ENCODE measurements at places on chromosomes 6 and 20.

- no peak for DNase-seq
These were observed 475.3 kb upstream of the JARID2 start for GRCh38 chr6:14770572-14770971.

DNA sequence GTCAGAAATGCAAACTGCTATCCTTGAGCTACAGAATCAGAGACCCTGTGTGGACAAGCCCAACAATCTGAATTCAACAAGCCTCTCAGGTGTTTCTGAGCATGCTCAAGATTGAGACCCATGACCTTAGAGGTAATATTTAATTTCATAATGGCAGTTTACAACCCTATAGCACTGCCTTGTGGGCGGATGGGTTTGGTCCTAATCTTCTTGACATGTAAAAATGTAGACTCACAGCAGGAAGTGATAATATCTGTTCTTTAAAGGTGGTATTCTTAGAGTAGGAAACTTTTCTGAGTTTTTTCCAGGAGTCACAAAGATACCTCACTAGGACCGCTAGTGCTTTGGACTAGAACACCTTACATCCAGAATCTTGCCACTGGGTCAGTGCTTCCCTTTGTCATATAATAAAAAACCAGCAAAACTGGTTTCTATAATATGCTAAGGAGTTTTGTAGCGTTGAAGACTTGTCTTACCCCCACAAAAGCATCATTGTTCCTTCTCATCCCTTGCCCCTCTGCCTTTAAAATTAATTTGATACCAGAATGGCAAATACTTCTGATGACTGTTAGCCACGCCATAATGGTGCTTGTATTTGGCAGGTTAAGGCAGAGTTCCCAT lies 52.6 kb downstream of the E2F3 start:
- DNase-seq, result no peak

DNA sequence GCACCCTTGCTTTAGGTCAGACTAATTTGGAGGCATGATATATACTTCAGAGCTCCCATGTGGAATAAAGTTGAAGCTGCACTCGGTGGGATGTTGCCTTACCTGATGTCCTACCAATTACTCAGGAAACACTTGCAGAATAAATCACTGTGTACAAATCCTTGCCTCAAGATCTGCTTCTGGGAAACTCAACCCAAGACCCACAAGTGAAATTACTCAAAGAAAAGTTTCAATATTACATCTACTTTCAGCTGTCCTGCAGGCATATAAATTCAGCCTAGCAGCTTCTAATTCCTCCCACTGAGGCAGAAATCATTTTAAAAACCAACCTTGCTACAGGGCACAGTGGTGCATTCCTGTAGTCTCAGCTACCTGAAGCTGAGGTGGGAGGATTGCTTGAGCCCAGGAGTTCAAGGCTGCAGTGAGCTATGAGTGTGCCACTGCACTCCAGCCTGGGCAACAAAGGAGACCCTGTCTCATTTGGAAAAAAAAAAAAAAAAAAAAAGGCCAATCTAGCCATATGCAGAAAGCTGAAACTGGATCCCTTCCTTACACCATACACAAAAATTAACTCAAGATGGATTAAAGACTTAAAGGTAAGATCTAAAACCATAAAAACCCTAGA lies 20.7 kb upstream of the DCDC2 start:
- no peak for DNase-seq

GRCh38 chr6:92139601-92140000 lies 1279.8 kb downstream of the EPHA7 start:
- DNase-seq, result no peak

GRCh38 chr6:154432533-154433476 lies 76.2 kb upstream of the IPCEF1 start:
- no peak for DNase-seq

DNA sequence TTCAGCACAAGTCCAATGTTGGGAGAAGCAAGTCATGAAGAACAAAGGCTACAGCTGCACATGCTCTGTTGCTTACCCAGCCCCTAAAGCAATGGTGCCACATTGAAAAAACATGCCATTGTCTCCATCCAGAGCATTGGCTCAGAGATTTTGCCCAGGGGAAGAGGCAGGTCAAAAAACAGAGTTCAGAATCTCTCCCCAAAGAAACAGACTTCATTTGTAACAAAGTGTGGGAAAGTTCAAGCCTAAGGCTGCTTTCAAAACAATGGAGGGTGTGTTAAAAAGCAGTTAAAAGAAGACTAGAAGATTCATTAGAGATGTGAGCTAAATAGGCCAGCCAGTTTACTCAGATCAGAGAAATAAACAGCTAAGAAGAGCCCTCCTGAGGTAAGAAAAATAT lies 63.6 kb downstream of the DZANK1 start:
- no peak for DNase-seq

GRCh38 chr20:18390201-18390600 lies 76.6 kb downstream of the DZANK1 start:
- no peak for DNase-seq

GRCh38 chr6:132446141-132446854 lies 45.0 kb upstream of the MOXD1 start:
- no peak for DNase-seq

DNA sequence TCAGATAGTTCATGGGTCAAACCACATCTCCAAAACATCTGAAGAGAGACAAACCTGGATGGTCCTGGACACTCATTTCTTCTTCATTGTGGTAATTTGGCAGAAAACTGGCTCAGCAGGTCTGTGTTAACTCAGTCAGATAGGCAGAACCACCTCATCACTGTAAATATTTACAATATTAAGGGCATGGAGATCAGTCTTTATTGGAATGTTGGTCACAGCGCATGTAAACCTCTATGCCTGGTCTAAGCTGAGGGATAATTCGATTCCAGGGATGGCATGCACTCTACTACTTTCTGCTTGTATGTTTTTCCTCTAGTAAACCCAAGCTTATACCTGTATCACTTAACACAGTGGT lies 4.0 kb upstream of the TBC1D7 start:
- DNase-seq, result no peak

GRCh38 chr6:150537893-150538292 lies 61.8 kb upstream of the PLEKHG1 start:
- no peak for DNase-seq

GRCh38 chr6:138572167-138572875 lies 73.0 kb upstream of the NHSL1 start:
- no peak for DNase-seq

- DNase-seq, result no peak
These were observed 210.4 kb downstream of the CENPW start for GRCh38 chr6:126550323-126550722.

- DNase-seq, result no peak
These were observed 62.6 kb downstream of the NRSN1 start for GRCh38 chr6:24188578-24189080.

DNA sequence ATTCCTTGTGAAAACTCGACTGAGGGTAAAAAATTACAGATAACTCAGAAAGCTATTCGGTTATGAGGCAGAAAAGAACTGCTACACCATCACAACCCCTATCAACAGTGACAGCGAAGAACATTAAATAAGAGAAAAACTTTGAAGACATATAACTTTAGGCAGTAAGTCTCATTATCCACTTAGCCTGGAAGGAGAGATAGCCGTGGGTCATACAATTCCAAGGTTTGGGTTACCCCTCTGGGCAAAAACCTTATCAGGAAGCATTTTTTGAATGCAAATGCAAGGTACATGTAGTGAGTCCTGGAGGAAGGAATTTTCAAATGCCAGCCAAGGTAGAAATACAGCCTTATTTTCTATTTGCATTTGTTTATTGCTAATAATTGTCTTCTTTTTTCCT lies 129.8 kb downstream of the FLRT3 start:
- no peak for DNase-seq

- DNase-seq, result no peak
These were observed 188.5 kb downstream of the ZNF217 start for GRCh38 chr20:53405139-53405538.

- DNase-seq, result no peak
These were observed 112.9 kb upstream of the PDE7B start for GRCh38 chr6:135738636-135739035.

- no peak for DNase-seq
These were observed 91.2 kb downstream of the RTN4IP1 start for GRCh38 chr6:106538145-106538544.

- no peak for DNase-seq
These were observed 490.8 kb downstream of the CBLN4 start for GRCh38 chr20:55514531-55514930.

- DNase-seq, result no peak
These were observed 455.1 kb downstream of the CDC5L start for GRCh38 chr6:44842616-44843015.

- no peak for DNase-seq
These were observed 589.4 kb downstream of the RFPL4B start for GRCh38 chr6:112936504-112936903.

DNA sequence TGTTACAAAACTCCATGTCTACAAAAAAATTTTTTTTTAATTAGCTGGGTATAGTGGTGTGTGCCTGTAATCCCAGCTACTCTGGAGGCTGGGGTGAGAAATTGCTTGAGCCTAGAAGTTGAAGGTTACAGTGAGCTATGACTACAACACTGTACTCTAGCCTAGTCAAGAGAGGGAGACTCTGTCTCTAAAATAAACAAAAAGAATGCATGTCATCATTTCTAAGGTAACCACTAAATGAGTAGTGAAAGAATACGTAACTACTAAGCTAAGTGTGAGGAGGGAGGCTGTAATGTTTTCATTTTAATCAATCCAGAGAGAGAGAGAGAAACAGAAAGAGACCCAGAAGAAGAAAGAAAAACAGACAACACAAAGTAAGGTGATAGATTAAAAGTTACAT lies 9.9 kb downstream of the SYCP2 start:
- DNase-seq, result no peak

DNA sequence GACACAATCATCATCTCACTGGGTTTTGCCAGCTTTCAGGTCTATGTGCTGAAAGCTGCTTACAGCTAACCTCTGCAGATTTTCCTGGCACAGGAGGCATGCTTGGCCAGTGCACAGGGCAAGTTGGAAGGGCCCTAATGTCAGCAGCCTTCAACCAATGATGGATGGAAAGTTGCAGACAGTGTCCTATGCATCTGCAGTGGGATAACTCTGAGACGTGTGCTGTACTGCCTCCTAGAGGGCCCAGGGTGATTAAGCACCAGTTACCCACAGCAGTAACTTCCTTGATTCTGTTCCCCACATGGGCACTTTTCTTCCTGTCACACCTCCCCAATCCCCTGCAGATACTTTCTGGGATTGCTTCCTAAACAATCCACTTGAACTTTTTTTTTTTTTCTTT lies 38.6 kb downstream of the OVOL2 start:
- peak; percentile 8 for DNase-seq

DNA sequence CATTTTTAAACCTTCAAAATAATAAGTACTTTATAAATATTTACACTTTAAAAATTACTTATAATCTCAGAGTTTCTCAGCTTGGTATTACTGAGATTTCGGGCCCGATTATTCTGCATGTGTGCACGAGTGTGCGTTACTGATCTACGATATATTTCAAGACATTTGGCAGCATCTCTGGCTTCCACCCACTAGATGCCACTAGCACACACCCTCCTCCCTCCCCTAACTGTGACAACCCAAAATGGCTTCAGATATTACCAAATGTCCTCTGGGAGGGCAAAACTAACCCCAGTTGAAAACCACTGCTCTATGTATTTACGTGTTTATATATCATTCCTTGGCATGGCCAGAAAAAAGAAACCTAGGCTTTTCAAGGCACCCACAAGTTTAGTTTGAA lies 95.9 kb downstream of the FYN start:
- DNase-seq, result no peak

GRCh38 chr6:111984081-111984480 lies 69.8 kb upstream of the CCN6 start:
- DNase-seq, result peak; percentile 51

DNA sequence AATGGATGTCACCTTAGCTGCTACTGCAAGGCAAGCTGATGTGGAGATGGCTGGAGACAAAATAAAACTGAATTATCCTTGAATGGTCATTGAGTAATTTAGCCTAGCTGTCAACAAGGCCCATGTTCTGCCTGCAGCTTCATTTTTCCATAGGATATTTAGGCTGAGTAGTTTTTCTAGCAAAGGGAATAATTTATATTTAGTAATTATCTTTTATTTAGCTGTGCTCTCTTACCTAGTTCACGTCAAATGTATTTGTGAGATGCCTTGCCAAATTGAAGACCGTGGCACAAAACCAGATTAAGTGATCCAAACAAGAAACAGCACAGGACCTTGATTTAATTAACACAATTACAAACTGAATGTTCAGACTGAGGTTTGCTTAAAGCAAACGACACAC lies 77.4 kb upstream of the CEP162 start:
- no peak for DNase-seq

DNA sequence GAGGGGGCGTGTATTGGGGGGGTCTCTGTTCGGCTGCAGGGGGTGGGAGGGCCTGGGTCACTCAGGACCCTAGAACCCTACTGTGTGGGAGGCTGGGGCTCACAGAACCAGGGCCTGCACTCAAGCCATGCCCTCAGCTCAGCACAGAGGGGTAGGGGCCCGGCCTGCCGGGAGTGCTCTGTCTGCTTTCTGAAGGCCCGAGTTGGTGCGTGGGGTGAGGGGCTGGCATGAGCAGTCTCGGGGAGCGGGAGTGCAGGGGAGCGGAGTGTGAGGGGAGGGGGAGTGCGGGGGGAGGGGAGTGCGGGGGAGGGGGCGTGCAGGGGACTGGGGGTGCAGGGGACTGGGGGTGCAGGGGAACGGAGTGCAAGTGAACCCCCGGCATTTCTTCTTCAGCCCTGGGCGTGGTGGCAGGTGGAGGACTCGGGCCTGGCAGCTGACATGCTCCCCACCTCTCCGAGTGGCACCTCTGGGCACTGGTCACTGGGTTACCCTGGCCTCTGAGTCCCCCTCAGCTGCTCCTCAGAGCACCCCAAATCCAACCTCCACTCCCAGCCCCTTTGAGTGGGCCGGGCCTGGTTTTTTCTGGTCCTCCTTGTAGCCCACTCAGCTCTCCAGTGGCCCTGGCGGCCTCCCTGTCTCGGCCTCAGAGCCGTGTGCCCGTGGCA lies 1.0 kb downstream of the COL20A1 start:
- DNase-seq, result no peak

GRCh38 chr20:47490795-47491194 lies 10.9 kb upstream of the NCOA3 start:
- DNase-seq, result no peak

GRCh38 chr20:1310506-1311190 lies 18.3 kb downstream of the SDCBP2 start:
- DNase-seq, result no peak

DNA sequence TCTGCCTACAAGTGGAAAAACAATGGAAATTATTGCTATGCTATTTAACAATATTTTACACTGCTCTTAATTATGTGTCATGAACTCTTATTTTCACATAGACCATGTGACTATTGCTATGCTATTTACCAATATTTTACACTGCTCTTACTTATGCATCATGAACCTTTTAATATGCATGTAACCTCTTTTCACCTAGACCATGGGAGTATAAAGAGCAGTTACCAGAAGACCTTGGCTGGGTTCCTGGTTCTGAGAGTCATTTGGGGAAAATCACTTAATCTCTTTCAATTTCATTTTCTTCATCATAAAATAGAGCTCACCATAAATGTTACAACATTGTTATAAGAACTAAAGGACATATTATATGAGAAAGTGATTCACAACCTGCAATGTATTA lies 223.8 kb upstream of the RNF217 start:
- no peak for DNase-seq

DNA sequence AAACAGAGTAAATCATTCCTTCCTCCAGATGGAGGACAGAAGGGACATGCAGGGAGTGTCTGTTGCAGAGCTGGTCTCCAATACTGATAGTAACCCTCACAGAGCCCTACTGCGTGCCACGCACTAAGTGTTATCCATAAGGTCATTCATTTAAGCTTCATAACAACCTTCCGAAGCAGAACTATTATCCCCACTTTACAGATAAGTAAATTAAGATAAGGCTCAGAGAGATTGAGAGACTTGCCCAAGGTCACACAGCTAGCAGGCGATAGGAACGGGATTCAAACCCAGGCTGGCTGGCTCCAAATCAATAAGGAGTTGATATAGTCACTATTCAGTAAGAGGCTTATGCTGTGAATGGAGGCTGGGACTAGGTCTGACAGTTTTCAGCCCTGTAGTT lies 30.6 kb downstream of the CPNE5 start:
- DNase-seq, result no peak

Data from stimulated activated CD4-positive, alpha-beta T cell treated with anti-CD3 and anti-CD28 coated beads, Interleukin-1b, Interleukin-23, amount 100 ng/mL, for 48 hours (primary cell).